ENCODE measurements at places on chromosomes 7 and 10.

DNA sequence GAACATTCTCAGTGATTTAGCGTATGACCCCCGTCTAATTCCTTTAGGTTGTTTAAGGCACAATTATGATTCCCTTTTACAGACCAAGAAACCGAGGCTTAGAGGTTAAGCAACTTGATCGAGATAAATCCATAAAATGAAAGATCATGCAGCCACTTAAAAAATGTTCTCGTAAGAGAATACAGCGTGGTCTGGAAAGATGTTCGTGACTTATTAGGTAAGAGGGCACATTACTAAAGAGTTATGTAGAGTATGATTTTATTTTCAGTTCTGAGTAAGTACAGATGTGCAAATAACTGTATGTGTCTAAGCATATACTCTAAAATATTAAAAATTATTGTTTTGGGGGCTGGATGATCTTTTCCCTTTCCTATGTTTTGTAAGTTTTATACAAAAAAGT lies 575.1 kb downstream of the PARD3 start:
- DNase-seq, result no peak

DNA sequence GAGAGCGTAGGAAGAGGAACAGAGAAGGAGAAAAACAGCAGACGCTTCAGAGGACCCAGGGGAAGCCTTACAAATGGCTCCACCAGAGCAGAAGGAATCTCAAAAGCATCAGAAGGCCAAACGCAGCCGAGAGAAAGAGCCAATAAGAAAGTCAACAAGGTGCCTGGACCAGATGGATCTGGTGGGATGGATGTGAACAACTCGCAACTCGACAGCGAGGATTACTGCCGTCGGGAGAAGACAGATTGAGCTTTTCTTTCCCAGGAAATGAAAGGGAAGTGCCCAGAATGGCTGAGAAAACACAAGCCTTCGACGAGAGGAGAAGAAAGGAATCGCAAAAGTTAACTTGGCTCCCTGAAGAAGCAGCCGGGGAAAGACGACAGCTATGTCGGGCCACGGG lies 132.8 kb upstream of the MGMT start:
- no peak for DNase-seq

DNA sequence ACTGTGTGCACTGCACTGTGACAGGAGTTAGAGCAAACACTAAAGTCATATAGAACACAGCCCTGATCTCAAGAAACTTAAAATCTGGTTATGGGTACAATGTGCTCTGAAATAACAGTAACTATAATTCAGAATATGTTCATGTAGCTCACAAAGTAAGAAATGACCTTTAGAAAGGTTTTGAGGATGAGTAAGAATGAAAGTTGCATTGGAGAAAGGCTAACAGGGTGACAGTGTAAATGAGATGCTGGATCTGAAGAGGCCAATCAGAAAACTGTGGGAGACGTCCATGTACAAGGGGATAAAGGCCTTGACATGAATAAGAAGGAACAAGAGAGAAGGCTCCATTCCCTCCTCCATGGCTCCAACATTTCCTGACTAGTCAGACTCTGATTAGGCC lies 124.7 kb downstream of the GRM3 start:
- no peak for DNase-seq

GRCh38 chr10:31656851-31657433 lies 271.7 kb downstream of the ARHGAP12 start:
- no peak for DNase-seq

DNA sequence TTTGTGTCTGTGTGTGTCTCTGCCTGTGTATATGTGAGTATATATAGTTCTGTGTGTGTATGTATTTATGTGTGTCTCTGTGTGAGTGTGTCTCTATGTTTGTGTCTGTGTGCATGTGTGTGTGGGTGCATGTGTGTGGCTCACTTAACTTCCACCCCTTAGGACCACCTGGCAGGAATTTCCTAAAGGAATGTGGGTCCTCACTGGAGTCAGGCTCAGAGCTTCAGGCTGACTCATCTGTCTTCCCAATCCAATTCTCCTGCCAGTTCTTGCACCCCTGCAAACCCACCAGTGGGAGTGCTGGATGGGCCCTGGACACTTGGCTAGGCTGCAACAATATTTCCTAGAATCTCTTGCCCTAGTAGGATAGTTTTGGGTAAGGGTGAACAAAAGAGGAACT lies 70.2 kb upstream of the GRB10 start:
- no peak for DNase-seq

GRCh38 chr10:131031346-131031745 lies 280.2 kb downstream of the TCERG1L start:
- DNase-seq, result no peak

GRCh38 chr7:18727115-18727870 lies 231.7 kb downstream of the HDAC9 start:
- DNase-seq, result no peak

- no peak for DNase-seq
Measured at GRCh38 chr10:60124536-60124935, 218.2 kb upstream of the CCDC6 start.

DNA sequence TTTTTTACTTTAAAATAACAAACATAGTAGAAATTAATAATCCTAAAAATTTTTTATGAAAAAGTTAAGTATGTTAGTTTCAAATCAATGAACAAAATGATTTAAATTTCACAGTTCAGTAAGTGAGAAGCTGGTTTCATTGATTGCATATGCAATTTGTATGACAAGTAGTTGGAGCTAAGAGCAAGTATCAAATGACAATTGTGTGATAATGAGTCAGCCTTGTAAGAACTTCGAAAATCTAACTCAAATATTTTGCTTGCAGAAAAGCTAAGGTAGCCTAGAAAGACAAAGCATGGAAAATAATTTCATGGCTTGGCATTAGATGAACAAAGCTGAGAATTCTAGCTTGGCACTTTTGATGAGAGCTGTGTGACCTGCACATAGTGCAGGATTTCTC lies 111.5 kb downstream of the HDAC9 start:
- DNase-seq, result peak; percentile 5

Data from AG09319 (cell line).